ENCODE measurements at places on chromosomes 1 and 21. TPM values are rescaled to one million over a fixed set of nuclear protein-coding genes. Genes with fewer than 3 reads are reported as not detected.

- no peaks in the 10 kb centered on the region for H3K4me1 ChIP-seq
- DNase-seq = peak; percentile 58
- no peak overlapping the region for H3K27ac ChIP-seq
- peaks cover 4% of the 10 kb centered on the region for H3K36me3 ChIP-seq
Observed at GRCh38 chr1:35564037-35564883, 6.7 kb downstream of the NCDN start.

DNA sequence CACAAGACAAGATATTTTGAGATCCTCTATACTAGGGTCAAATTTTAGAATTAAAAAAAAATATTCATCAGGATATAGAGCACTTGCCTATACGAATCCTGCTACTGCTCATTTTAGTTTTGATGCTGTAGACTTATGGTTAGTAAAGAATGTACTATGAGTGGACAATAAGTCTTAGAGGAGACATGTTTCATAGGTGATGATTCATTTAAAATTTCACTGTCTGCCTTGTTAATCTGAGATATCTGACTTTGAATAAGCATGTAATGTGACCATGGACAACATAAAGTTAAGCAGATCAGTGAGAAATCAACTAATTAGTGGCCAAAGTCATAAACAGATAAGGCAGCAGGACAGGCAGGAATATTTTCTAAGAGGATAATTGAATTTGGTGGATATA lies 106.8 kb upstream of the HP1BP3 start:
- no peaks in the 10 kb centered on the region for H3K4me1 ChIP-seq
- DNase-seq = no peak
- H3K27ac ChIP-seq = no peak overlapping the region
- no peaks in the 10 kb centered on the region for H3K36me3 ChIP-seq
- H3K27me3 ChIP-seq = no peaks in the 10 kb centered on the region

GRCh38 chr1:223001653-223002634 lies 141.1 kb downstream of the TLR5 start:
- DNase-seq = no peak
- H3K4me1 ChIP-seq = 0 out of 2 replicates have a peak, but pooled peaks cover 2% of the 10 kb centered on the region
- H3K27ac ChIP-seq = no peak overlapping the region
- no peaks in the 10 kb centered on the region for H3K27me3 ChIP-seq
- H3K4me3 ChIP-seq = no peak overlapping the region

- H3K4me1 ChIP-seq = peaks cover 12% of the 10 kb centered on the region
- H3K27me3 ChIP-seq = no peaks in the 10 kb centered on the region
- no peak overlapping the region for H3K4me3 ChIP-seq
- H3K27ac ChIP-seq = no peak overlapping the region
- no peak for DNase-seq
Observed at GRCh38 chr1:232634096-232634495, 4.2 kb upstream of the SIPA1L2 start.

- H3K27me3 ChIP-seq = no peaks in the 10 kb centered on the region
- H3K36me3 ChIP-seq = no peaks in the 10 kb centered on the region
- DNase-seq = no peak
- H3K4me1 ChIP-seq = peaks cover 8% of the 10 kb centered on the region
Observed at GRCh38 chr1:4656533-4657140, 2.2 kb downstream of the AJAP1 start.

DNA sequence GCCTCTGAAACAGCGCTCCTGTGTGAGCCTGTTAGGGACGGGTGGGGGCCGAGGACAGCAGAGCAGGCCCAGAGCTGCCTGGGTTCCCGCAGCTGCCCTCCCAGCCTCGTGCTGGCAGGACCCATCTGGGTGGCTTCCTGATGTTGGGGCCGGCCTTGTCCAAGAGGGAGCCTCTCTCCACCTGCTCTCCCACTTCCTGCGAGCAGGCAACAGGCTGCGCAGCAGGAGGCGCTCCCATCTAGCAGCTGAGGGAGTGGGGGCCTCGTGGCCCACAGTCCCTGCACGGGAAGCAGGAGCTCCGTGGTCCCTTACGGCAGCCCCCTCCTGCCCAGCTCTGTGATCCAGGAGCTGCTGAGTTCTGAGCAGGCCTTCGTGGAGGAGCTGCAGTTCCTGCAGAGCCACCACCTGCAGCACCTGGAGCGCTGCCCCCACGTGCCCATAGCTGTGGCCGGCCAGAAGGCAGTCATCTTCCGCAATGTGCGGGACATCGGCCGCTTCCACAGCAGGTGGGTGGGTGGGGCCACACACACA lies 68.0 kb downstream of the TRIM11 start:
- H3K4me1 ChIP-seq = no peaks in the 10 kb centered on the region
- no peak overlapping the region for H3K27ac ChIP-seq
- no peaks in the 10 kb centered on the region for H3K27me3 ChIP-seq
- H3K4me3 ChIP-seq = no peak overlapping the region

The TTC24 gene
- total RNA-seq = not detected

GRCh38 chr1:43049481-43049880 lies 90.8 kb upstream of the SLC2A1 start:
- H3K27ac ChIP-seq = no peak overlapping the region
- H3K4me1 ChIP-seq = peaks cover 6% of the 10 kb centered on the region
- no peaks in the 10 kb centered on the region for H3K27me3 ChIP-seq
- H3K36me3 ChIP-seq = no peaks in the 10 kb centered on the region
- H3K4me3 ChIP-seq = no peak overlapping the region
- DNase-seq = no peak

- H3K4me1 ChIP-seq = peaks cover 9% of the 10 kb centered on the region
- no peak overlapping the region for H3K27ac ChIP-seq
- no peak overlapping the region for H3K4me3 ChIP-seq
- no peak for DNase-seq
Observed at GRCh38 chr1:173504268-173504667, 27.1 kb downstream of the PRDX6 start.

GRCh38 chr1:46171351-46171750 lies 3.5 kb upstream of the TSPAN1 start:
- peak overlapping the region; percentile 25 for H3K27ac ChIP-seq
- no peaks in the 10 kb centered on the region for H3K27me3 ChIP-seq
- peaks cover 42% of the 10 kb centered on the region for H3K4me1 ChIP-seq
- DNase-seq = no peak
- no peaks in the 10 kb centered on the region for H3K36me3 ChIP-seq
- no peak overlapping the region for H3K4me3 ChIP-seq
